Activated effector memory CD4-positive, alpha-beta T cell treated with Interleukin-2 at 50 U/mL for 16 hours (primary cell): ENCODE measurements at places on chromosomes 11 and 22.

DNA sequence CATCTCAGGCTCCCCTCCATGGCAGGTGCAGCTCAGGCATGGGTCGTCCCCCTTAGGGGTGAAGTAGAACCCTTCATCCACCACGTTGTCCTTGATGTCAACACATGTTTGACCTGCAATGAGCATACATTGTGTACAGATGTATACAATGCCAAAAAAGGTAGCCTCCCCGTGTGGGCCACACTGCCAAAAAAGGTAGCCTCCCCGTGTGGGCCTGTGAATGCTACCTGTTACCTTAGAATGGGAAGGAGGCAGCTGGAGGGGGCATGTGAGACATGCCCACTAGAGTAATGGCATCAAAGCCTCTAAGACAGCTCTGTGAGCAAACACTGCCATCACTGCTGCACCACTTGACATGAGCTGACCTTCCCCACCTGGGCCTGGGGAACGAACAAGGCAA lies 73.7 kb downstream of the DGCR2 start:
- DNase-seq = no peak

DNA sequence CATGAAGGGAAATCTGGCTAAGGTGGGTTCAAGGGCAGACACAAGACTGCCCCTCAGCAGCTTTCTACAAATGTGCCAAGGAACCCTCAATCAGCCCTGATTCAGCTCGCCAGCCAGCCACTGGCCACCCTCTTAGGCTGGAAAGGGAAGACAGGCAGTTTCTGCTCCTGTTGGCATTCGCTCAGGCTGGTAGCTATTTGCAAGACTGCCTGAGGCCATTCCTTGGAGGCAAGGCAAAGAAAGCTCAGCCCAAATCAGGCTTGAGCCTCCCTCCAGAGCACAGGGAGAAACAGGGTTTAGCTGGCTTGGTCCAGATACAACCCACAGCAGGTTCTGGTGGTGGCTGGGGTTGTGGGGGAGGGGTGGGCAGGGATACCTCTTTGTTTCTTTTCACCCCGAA lies 19.2 kb downstream of the TP53I11 start:
- DNase-seq = no peak

DNA sequence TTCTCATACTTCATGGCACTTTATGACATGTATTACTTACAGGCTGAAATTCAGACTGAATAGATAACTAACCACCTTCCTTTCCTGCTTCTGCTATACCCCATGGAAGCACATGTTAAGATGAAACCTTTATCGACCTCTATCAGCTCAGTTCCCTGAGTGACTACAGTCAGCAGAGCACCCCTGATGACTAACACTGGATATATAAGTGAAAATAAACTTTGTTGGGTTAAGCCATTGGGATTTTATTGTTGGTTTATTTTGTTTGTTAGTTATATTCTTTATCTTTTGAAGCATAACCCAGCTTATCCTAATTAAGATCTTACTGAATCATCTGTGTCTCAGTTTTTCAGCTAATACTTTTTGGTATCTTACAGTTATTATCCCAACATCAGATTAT lies 23.0 kb upstream of the MAML2 start:
- DNase-seq = no peak

DNA sequence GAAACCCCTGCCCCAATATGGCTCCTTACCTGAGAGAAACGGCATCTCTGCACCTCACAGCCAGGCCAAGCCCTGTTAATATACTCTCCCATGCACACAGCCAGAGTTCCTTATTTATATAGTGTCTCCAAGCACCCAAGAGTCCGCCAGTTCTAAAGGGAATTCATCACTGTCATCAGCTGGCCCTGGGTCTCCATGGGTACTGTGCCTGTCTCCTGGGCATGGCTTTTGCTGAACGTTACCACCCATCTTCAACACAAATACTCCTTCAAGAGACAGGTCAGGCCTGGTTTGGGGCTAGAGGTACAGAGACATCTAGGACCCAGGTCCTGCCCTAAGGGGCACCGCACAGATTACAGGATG lies 1.6 kb upstream of the ATG16L2 start:
- DNase-seq = no peak
